ENCODE measurements at places on chromosomes 1 and 21.
A peak's percentile ranks its signal among the peaks of the same experiment; 100 is the strongest.

DNA sequence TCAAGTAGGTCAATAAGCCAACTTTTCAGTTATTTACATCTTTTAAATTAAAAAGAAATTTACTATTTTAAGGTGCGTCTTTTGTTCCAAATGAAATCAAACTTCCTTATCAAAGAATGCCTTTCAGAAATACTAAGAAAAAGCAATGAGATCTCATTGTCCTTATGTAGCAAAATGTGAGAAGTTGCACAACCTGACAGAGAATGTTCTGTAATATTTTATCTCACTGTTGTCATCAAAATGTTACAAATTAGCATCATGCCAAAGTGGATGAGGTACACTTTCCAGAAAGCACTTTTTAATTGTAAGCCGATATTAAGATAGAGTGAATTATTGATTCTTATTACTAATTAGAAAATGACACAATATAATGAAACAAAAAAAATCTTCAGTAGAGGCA, 50.4 kb downstream of the KCNT2 start:
- no peak for DNase-seq

GRCh38 chr1:80064524-80064923, 1058.0 kb upstream of the ADGRL4 start:
- peak; percentile 53 for DNase-seq

- DNase-seq: no peak
Observed at GRCh38 chr1:156258859-156259258, 11.0 kb upstream of the PAQR6 start.

DNA sequence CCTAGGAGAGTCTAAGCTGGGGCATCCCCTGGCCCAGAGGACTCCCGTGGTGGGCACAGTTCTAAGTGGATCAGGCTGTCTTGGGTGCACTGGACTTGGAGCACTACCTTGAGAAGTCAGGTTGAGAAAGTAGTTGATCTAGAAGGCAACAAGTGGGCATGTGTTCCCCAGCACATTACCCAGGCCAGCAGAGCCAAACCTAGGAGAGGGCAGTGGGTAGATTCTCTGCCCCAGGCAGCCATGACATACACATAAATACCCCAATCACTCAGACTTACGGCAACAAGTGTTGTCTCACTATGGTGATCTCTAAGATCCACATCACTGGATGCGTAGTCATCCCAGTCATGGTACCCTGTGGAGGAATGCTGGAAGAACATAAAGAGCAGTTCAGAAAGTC, 1.6 kb upstream of the PMF1 start:
- DNase-seq: no peak

- DNase-seq: no peak
Observed at GRCh38 chr1:63630666-63631065, 37.5 kb downstream of the PGM1 start.

DNA sequence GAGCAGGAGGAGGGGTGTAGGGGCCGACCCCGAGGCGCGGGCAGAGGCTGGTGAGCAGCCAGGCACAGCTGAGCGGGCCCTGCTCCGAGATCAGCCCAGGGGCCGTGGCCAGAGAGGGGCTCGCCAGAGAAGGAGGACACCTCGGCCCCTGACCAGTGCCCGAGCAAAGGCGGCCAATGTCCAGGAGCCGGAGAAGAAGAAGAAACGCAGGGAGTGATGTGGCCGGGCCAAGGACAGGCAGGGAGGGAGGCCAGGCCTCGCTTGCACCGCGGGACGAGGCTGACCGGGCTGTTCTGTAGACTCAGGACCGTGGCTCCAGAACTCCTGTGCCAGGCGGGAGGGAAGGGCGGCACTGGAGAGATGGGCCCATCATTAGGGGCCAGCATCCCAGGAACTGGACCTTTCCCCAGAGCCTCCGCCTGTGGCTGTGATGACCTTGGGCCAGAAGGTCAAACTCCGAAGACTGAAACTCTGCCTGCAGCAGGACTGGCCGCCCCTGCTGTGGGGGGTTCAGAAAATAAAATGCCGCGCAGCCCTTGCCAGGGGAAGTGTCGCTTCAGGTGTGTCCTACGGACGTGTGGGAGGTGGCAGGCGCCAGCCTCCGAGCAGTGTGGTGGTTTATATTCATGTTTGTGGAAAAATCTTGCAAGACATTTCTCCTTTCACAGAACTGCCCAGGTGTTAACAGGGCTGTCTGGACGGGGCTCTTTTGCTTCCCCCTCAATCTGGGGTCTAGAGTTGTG, 14.4 kb downstream of the RRP1 start:
- DNase-seq: no peak

GRCh38 chr1:171841931-171842761, 848 bp downstream of the DNM3 start:
- no peak for DNase-seq

GRCh38 chr21:41315726-41316125, 875 bp upstream of the FAM3B start:
- no peak for DNase-seq

DNA sequence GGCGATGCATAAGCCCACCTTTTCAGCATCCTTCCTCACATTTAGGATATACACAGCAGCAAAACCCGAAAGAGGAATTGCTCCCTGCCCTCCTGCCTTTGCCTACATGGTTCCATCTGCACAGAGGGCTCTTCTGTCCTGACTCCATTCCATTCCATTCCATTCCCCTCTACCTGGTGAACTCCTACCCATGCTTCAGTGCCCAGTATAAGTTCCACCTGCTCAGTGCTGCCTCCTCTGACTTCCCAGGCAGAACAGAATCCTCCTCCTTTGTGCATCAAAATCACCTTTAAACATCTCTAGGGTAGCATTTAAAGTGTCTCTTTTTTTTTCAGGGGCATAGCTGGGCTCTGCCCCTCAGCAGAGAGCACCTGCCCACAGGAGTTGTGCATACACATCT, 112.9 kb downstream of the PCNX2 start:
- DNase-seq: no peak

DNA sequence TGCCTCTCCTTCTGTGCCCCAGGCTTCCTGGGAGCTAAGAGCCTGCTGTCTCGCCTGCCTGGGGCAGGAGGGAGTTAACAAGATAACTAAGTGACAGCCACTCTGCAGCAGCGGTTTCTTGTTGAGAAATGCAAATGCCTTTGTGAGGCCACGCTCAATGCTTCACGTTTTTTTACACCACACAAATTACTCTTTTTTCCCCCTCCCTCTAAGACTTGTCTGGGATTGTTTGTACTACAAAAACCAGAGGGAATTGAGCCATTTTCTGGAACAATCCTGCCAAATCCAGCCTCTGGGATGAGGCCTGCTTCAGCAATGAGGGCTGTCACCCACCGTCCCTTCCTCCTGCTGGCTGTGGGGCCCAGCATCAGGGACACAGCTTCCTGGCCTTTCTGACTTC, 119.6 kb downstream of the ACTL8 start:
- peak; percentile 72 for DNase-seq

- DNase-seq: no peak
Observed at GRCh38 chr1:28035420-28035819, 53.0 kb downstream of the EYA3 start.

DNA sequence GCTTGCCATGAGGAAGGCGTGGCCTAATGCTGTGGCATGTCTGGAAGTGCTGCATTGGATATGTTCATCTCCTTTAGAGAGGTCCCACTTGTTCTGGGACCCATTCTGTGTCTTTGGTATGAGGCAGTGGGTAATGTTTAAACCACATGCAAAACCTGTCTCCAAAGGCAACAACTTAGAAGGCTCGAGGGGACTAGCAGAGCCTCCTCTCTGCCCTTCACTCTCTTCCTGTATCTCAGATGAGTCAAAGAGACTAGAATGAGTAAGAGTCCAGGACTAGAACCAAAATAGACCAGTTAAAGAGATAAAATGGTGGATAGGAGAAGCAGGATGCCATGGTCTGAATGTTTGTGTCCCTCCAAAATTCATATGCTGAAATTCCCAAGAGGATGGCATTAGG, 220.8 kb upstream of the KIAA0040 start:
- no peak for DNase-seq

DNA sequence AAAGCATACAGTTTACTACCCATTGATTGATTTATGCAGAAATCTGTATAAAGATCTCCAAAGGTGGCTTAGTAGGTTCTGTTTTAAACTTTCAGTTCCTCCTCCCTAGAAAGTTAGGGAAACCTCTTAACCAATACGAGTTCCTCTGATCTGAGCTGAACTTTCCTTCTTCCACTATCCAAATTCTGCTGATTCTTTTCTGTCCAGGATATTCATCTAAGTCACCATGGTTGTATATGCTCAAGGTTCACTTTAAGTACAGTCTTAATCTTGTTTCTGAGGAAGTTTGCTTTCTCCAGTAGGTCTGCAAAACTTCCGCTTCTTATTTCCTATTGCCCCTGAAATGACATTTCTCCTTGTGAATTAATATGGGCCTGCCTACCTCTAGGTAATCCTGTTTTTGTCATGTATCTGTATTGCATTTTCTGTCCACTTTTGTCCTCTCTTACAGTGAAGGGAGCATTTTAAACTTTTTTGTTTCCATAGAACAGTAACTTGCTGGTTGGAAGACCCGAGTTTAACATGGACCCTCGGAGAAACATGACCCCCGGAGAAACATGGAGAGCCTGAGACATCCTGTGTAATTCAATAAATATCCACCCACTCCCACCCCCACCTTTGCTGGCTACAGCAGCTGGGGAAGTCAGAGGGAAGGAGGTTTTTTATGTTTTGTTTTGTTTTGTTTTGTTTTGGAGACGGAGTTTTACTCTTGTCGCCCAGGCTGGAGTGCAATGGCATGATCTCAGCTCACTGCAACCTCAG, 16.7 kb upstream of the TUT4 start:
- DNase-seq: no peak

DNA sequence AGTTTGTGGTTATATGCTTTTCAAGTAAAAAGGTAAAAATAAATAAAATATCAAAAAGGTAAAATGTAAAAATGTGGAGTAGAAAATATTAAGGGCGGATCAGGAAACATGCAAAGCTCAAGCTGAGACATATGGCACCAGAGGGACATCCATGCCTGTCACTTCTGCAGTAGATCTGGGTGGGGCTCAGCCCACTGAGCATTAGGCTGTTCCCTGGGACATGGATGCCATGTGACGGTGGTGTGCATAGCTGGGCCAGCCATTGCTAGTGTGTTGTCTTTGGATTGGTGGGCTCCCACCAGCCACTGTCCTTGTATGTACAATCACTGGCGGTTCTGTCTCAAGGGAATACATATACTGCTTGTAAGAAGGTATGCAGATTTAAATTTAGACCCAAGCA, 3.0 kb downstream of the TTC13 start:
- DNase-seq: no peak

- no peak for DNase-seq
Observed at GRCh38 chr21:16078382-16078781, 348.6 kb downstream of the USP25 start.

GRCh38 chr1:8429549-8430110, 111.7 kb downstream of the SLC45A1 start:
- DNase-seq: no peak

GRCh38 chr1:29752141-29752540, 515.8 kb downstream of the PTPRU start:
- DNase-seq: no peak

GRCh38 chr1:168408884-168409283, 128.2 kb downstream of the TBX19 start:
- peak; percentile 51 for DNase-seq

- DNase-seq: no peak
Observed at GRCh38 chr1:245263529-245264095, 108.8 kb downstream of the KIF26B start.

DNA sequence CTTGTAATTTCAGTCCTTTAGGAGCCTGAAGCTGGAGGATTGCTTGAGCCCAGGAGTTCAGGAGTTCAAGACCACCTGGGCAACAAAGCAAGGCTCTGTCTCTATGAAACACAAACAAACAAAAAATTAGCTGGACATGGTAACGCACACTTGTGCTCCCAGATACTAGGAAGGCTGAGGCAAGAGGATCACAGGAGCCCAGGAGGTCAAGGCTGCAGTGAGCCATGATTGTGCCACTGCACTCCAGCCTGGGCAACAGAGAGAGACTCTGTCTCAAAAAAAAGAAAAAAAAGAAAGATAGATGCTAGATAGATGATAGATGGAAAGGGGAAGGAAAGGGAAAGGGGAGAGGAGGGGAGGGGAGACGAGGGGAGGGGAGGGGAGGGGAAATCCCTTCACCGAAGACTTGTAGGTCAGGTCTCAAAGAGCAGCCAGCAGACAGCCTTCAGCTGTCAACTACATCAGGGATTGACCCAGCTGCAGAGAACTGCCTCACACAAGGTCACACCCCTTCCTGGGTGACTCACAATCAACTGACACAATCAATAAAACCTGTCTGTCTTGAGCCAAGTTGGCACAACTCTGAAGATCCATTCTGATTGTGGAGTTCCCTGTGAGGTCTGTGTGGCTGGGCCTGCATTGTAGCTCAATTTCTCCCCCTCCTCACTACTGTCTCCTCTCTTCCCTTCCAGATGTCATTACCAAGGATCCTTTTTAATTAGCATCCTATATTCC, 200.6 kb downstream of the RGS7 start:
- DNase-seq: peak; percentile 79

DNA sequence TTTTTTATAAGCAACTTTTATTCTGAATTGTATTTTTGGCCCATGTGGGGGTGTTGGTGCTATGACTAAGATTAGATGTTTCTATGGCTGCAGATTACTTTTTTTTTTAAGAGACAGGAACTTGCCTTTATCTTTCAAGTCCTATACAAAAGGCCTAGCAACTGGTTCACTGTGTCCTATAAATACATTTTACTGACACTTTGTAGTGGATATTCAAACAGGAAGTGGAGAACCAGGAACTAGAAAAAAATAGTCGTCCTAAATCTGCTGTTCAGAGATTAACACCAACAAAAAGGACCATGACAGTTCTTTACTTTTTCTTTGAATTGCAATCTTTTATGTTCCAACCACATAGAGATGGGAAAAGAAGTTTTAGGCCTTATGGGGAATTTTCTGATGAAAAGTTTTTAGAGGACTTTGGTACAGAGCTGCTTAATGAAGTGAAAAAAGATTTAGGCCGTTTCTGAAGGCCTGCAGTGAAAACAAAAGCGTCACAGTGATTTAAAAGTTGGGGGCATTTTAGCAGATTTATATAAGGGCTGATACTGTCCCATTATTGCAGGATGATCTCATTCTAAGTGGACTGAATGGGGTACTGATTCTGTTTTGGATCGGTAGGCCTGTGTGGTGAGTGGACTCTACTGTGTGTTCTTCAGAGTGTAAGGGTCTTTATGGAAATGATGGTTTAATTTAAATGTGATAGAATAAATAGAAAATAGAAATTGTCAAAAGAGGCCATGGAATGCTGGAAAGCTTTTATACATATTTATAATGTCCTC, 136.4 kb upstream of the DEPDC1 start:
- DNase-seq: no peak

DNA sequence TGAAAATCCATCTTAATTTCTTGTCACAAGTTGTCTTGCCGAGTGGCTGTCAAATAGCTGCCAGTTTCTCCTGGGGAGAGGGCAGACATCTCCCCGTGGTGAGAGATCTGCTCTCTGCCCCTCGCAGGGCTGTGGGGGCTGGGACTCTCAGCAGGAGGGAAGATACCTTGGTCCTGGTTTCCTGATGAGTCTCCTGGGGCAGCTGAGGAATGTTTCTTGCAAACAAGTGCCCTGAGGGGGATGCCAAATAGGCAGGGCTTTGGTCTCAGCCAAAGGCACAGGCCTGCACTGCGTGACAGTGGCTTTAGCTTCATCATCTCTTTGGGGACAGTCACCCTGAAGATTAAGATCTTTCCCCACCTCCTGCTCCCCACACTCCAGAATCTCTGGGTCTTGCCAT, 40.9 kb downstream of the SYT6 start:
- no peak for DNase-seq

GRCh38 chr1:54460861-54461387, 54.7 kb upstream of the SSBP3 start:
- no peak for DNase-seq

Measured in HCEC 1CT (cell line).